Posterior cingulate gyrus (tissue), 11 donors: ENCODE measurements at places on chromosomes 7 and 10.

DNA sequence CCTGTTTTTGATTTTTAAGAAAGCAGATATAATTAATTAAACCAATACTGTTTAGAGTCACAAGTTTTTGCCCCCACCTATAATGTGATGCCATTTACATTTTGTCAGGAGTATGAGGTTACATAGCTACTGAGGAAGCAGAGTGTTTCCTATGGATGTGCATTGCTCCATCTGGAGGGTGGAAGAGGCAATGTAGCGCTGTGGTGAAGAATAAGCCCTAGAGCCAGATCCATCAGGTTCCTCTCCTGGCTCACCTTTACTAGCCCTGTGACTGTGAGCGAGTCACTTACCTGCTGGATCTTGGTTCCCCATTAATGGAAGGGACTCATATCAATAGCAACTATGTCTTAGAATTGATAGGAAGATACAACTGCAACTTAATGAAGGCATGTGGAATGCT is 216.0 kb downstream of the GPAM start:
- DNase-seq, result no peak

DNA sequence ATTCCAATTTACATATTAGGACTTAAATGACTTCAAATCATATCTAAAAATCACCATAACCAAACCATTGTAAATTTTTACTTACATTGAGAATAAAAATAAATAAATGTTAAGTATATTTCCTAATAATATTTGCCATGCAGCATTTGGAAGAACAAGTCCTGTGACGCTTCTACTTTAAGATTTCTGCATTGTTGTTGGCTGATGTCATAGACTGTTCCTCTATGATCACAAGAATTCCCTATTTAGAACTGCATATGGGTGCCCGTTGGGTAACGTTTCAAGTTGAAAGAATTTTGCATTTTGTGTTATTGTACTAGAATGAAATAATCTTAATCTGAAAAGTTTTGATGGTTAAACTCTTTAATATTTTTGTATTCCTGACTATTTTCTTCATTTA is 5.1 kb upstream of the ITGB1 start:
- no peak for DNase-seq

DNA sequence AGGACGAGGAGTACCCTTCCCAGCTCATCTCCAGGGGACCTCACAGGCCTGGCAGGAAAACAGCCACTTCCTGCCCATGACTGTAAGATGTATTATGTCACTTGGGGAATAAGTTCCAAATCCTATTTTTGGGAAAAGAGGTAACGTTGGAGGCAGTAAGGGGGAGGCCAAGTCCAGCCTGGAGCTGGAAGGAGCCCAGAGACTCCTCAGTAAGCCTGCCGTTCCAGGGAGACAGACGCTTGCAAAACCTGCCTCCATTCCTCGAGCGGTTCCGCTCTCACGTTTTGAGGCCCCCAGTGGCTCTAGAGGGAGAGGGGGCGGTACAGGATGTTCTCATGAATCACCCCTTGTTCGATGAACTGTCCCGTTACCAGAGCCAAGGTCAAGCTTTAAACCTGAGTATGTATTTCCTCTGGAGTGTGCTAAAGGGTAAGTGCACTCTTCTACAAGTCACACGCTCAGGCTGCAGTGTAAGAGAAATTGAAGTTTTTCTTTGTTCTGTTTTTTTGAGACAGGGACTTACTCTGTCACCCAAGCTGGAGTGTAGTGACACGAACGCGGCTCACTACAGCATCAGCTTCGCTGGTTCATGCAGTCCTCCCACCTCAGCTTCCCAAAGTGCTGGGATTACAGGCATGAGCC is 45.5 kb upstream of the CYTH3 start:
- DNase-seq, result peak; percentile 17

DNA sequence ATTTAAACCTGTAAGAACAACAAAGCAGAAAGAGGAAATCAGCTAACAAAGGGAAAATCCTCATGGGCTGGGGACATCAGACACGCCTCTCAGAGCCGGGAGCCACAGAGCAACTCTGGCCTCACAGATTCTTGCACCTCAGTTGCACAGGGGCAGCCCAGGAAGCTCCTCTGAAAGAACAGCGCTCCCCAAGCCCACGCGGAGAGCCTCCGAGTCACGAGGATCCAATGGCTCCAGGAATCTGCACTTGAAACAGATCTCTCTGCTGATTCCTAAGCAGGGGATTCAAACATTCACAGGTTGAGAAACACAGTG is 213.2 kb upstream of the MGMT start:
- no peak for DNase-seq

- no peak for DNase-seq
Observed at GRCh38 chr10:118383063-118383689, 41.1 kb upstream of the FAM204A start.

- peak; percentile 70 for DNase-seq
Observed at GRCh38 chr10:46556515-46557318, at the start of gene GPRIN2. Gene GPRIN2 (minus strand): TSS chr10:46556658. CDS start chr10:46550736, 5,922 bp downstream.

DNA sequence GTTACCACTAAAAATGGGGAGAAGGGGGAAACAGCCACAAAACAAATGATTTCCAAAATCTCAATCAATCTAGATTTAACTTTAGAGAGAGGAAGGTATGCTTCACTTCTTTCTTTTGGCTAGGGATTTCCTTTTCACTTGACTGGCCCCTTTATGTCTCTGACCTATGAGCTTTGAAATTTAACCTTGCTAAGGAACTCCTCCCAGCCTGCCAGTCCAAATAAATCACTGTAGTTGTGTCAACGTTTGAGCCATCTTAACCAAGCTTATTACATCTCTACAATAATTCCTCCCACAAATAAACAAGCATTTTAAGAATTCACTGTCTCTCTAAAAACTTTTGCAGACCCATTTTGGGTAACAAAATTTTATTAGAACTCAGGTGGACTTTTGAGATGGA is 315.5 kb upstream of the CELF2 start:
- DNase-seq, result no peak

- DNase-seq, result no peak
Observed at GRCh38 chr10:85420501-85421191, 945.9 kb downstream of the GRID1 start.

DNA sequence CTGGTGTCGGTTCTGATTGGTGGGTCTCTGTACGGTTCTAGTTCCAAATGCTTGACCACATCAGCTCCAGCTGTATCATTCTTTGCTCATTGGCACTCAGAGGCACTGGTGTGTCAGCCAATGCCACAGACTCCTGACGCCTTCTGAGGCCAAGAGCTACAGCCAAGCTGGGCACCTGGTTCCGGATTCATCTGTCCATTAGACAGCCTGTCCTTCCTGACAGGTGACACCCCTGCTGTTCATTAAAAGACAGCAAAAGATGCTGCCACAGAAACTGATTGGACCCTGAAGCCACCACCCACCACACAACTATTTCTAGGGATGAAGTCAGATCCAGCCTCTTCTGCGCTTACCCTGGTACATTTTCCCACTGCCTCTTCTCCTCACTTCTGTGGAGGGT is 35.6 kb downstream of the COL13A1 start:
- DNase-seq, result no peak

DNA sequence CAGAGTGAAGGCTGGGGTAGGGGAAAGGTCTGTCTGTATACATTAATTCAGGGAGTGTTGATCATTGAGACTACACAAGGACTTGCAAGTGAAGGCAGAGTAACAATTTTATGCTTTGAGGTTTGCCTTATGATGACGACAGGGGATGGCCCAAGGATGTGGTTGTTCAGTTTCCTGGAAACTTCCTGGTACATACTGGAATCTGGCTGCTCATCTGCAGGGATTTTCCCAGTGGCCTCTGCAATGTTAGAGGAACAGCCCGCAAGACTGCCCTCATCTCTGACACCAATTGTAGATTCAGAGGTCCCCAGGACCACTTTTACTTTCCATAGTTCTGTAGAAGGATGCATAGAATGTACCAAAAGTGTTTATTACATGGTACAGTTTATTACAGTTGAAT is 189.6 kb downstream of the TMEM178B start:
- no peak for DNase-seq

GRCh38 chr7:95929710-95930280 is 157.4 kb downstream of the DYNC1I1 start:
- DNase-seq, result no peak

GRCh38 chr10:71179382-71179781 is 33.0 kb upstream of the UNC5B start:
- DNase-seq, result no peak

- DNase-seq, result no peak
Observed at GRCh38 chr7:32921896-32922295, 30.3 kb upstream of the KBTBD2 start.

DNA sequence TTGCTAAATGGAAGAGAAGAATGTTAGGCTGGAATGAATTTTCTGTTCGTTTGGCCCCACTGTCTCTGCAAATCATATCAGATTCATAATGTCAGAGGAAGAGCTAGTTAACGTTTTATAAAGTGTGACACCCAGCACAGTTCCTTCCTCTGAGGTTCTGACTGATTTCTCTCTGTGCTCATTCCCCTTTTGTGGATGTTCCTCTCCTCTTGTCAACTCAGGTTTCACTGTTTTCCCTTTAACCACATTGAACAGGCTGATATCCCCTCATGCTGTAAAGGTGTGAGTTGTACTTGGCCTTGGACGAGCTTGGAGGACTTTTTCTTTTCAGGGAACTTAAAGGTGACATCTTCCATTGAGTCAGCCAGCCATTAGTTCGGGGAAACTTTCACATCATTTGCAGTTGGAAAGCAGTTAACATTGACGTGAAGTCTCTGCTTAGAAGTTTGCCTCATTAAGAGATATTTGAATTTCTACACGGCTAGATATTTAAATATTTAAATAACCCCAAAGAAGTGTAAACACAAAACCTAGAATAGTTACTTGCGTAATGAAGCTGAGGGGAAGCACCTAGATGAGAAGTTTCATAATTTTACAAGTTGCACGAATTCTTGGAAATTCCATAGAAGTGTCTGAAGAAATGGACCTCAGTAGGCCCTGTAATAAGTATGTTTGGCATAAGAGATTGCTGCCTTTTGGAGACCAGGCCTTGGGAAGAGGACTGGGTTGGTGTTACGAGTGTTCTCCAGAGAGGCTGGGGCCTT is 101.5 kb upstream of the EGR2 start:
- DNase-seq, result no peak

GRCh38 chr7:77859343-77859742 is 60.8 kb downstream of the PHTF2 start:
- no peak for DNase-seq

DNA sequence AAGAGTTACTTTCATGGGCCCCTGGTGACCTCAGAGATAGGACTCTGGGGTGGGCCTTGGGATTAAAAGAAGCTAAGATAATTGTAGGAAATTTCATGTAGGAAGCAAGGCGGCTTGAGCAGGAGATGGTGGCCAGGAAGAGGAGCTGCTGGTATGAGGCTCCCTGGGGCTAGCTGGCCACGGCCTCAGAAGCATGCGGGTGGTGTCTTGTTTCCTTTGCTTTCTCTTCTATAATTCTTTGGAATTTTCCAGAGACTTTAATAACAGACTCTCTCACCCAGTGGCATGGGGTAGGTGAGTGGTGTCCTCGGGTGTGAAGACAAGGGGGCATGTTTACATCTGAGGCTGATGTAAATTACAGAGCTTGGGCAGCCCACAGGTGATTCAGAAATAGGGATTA is 41.9 kb upstream of the KDM7A start:
- no peak for DNase-seq

DNA sequence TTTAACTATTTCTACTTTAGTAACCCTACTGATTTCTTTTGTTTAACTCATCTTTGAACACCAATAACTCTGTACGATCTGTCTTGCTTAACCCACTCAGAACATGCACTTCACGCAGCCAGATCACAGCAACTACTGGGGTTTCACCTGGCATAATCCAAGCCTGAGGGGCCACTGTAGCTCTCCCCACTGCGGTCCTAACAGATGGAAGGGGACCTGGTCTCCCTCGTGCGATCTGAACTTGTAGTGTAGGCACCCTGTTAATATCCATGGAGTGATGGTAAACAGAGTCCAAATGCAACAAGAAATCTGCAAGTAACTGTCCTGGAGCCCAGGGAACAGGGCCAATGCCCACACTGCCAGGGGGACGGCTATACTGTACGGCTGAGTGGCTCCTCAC is 45.5 kb downstream of the INSIG1 start:
- DNase-seq, result no peak

DNA sequence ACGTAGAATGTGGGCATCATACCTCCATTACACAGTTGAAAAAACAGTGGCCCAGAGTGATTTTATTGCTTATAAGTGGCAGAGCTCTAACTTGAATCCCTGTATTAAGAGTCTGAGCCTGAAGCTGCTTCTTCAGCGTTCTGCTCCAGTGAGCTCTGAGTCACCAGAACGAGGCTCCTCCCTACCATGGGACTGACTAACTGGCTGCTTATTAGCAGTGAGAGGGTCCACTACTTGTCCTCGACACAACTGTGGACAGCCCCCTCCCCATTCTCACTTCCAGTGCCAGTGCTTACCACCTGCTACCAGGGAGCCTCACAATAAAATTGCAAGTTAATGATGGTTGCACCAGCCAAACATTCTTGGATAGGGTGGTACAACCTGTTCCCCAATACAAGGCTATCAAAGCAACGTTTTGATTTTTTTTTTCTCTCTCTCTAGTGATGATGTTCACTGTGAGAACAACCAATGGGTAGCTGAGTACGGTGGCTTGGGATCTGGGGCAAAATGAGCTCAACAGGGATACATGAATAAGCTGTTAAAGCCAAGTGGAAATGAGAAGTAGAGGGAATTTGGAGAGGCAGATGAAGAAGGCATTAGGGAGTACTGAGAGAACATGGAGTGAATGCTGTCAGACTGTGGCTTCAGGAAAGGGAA is 2.7 kb upstream of the NRG3 start:
- DNase-seq, result no peak

DNA sequence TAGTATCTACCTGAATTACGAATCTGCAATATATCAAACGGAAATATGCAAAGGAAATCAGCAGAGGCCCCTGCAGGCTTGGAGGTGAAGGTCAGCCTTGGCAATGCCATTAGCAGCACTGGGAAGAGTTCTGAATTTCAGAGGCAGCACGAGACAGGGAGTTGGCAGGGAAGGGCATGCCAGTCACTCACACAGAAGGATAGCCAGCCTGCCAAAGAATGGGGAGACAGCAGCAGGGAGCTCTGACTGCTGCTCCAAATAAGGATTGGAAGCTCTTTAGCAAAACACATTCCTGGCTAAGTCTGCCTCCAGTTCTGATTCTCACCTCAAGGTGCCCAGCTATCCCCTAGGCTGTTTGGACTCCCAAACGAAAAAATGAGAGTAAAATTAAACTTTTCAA is 188.0 kb downstream of the PDE1C start:
- peak; percentile 69 for DNase-seq

DNA sequence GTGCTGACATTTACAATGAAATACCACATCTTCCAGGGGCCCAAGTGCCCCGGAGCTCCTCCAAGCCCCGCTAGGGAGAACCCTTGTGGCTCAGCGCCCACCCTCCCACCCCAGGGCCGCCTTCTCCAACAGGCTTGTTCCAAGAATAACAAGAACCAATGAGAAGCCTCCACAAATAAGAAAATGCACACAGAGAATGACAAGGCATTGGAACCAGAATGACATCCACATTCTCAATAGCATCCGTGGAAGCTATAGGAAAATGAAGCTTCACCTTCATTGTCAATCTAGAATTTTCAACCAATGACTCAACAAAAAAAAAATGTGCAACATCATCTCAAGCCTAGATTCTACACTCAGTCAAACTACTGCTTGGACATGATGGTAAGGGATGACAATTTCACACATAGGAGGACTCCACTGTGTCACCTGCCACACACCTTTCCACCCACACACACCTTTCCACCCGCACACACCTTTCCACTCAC is 50.4 kb upstream of the PPP2R2D start:
- no peak for DNase-seq

- DNase-seq, result no peak
Observed at GRCh38 chr10:24433705-24434104, 224.8 kb downstream of the KIAA1217 start.
